ENCODE measurements at places on chromosomes 2 and 18.

- DNase-seq: no peak
Observed at GRCh38 chr18:43247944-43248343, 29.3 kb downstream of the SYT4 start.

GRCh38 chr2:239937866-239938640 is 87.1 kb downstream of the NDUFA10 start:
- no peak for DNase-seq

- no peak for DNase-seq
Observed at GRCh38 chr2:240960971-240961876, 37.2 kb upstream of the SNED1 start.

DNA sequence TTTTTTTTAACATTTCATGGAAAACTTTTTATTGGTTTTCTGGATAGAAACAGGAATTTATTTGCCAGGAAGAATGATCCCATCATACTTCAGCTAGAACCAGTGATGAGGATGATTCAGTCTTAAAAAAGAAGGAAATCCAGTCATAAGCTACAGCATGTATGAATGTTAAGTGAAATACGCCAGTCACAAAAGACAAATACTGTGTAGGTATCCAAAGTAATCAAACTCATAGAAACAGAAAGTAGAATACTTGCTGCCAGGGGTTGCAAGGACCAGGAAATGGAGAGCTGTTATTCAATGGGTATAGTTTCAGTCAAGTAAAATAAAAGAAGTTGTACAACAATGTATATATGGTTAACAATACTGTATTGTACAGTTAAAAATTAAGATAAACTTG is 21.3 kb downstream of the PSME4 start:
- no peak for DNase-seq

DNA sequence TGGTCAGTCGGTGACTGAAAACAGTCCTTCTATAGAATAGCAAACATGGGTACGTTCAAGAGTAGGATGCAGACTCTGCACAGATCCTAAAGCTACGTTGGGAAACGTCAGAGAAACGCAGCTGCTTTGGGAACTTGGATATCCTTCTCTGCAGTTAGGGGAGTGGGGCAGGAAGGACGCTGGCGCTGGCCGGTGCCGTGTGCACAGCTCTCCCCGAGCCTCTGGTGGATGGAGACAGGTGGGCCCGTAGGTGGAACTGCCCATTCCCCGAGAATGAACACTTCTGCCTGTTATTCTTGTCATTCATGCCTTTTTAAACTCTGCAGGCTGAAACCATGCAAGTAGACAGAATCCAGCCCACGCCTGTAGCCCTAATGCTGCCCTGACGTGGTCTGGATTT is 91.7 kb upstream of the MBOAT2 start:
- DNase-seq: no peak
